ENCODE measurements at places on chromosomes 1 and 21.
A peak's percentile ranks its signal among the peaks of the same experiment; 100 is the strongest.

- DNase-seq, result peak; percentile 45
These were observed 657 bp upstream of the HNRNPU start for GRCh38 chr1:244865028-244865371.

GRCh38 chr1:91499346-91499745 is 1.3 kb upstream of the CDC7 start:
- DNase-seq, result no peak

DNA sequence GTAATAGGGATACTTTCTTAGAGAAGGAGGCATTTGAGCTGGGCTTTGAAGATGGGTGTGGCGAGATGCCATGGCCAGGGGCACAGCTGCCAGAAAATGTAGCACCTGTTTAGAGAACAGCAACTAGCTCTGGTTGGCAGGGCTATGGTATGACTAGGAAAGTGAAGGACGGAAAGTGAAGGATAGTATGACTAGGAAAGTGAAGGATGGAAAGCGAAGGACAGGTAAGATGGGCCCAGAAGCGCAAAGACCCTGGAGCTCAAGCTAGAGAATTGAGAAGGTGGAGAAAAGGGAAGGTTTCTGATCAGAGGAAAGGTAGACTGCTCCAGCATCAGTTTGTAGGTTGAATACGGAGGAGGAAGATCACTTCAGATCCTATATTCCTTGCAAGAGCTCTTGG is 205.4 kb downstream of the SLC35F3 start:
- DNase-seq, result no peak

DNA sequence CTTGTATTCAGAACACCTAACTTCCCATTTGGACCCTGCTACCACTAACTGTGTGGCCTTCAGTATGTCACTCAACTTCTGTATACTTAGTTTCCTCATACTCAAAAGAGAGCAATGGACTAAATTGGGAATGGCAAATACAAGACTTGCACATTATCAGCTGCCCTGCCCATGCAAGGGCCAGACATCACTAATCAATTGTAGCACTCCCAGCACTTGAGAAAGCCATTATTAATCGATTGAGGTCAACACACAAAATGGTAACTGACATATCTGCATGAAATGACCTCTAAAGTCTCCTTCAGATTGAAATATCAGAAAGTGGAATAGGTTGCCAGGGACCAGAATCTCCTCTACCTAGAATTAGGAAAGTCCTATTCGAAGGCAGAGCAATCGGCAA is 59.2 kb downstream of the MT1HL1 start:
- DNase-seq, result no peak

- no peak for DNase-seq
These were observed 74.2 kb upstream of the QSOX1 start for GRCh38 chr1:180080439-180080838.

- DNase-seq, result no peak
These were observed 16.6 kb downstream of the NUDC start for GRCh38 chr1:26938004-26938658.

DNA sequence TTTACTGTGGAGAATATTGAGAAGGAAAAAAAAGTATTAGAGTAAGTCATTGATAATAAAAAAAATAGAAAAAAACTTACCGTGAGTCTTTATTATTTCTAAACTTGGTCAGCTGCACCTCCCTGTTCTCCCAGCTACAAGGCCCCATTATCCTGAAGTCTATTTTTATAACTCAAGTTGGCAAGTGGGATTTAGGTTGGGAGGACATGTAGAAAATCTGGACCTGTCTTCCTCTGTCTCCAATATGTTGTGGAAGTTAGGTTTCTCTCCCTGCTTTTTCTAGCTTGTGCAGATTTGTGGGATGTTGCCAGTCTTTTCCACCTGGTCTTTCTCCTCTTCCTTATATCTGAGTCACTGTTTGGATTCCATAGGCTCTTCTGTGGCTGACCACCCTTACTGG is 361.4 kb downstream of the HLX start:
- DNase-seq, result no peak

DNA sequence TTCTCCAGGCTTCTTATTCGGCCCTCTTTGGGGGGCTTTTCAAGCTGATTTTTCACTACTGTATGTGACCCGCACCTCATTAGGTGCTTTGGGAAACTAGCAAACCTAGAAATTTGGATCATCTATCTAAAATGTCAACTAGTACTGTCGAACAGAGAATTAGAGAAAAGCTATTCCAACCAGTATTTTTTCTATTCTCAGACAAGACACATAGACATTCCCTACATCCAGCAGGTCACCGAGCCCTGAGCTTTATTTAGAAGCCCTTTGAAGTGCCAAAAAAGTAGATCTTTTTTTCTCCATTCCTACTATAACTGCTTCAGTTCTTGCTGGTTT is 310 bp upstream of the SSR2 start:
- DNase-seq, result no peak

GRCh38 chr1:187734427-187734826 is 905.7 kb downstream of the PLA2G4A start:
- no peak for DNase-seq

GRCh38 chr1:2080140-2080539 is 29.9 kb downstream of the PRKCZ start:
- DNase-seq, result no peak

DNA sequence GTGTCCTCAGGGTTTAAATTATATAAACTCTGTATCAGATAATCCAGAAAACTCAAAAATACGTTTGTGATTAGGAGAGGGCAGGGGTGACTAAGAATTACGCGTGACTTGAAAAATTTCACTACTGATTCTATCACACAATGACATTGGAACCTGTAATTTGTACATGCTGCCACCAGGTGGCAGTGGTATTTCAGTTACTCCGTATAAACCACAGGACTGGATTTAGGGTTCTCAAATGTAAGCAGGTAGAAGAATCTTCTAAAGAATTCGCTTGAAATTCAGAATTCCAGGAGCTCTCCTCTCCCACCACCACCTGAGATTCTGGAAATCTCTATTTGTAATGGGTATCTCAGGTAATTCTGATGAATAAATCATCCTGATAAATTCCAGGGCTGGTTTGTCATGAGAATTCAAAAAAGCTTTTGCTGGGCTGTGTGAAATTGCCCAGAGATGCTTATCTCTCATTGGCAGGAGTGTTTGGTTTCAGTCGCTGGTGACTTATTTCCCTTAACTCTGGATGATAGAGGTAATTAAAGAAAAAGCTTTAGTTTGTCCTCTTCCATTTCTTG is 1.7 kb upstream of the KRTAP7-1 start:
- no peak for DNase-seq

DNA sequence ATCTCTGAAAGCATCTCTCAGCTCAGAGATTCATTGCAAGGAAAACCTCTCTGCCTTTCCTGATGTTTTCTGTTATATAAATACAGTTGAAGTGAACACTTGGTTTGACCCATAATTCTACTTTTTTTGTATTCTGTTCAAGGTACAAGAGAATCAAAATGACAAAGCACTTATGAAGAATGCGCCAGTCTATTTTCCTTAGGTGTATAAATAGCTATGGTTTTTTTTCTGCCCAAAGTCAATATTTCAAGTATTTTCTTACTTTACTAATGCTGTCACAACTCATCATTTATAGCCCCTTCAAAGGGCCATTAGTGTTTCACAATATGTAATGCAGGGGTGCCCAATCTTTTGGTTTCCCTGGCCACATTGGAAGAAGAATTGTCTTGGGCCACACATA is 142.5 kb upstream of the C1orf105 start:
- no peak for DNase-seq

- no peak for DNase-seq
These were observed 37.3 kb upstream of the CSF3R start for GRCh38 chr1:36520056-36520455.

GRCh38 chr1:74592580-74593355 is 80.4 kb upstream of the LRRC53 start:
- DNase-seq, result no peak

DNA sequence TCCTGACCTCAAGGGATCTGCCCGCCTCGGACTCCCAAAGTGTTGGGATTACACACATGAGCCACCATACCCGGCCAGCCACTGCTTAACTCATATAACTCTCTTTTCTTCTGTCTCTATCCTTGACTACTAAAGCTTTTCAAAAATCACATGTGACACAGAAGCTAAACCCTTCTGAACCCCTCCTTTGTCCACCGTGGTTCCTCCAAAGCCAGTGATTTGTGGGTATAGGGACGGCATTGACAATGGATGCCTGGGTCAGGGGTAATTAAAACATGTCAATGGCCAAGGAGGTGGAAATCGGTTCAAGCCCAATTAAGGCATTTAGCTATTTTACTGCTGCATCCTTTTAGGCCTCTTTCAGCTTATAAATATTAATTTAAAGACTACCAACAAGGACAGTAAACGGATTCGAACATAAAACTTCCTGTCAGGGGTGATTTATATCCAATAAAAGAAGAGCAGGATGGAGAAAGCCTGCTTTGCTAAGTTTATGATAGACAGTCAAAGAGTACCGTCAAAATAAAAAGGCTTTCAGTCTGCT is 242.3 kb downstream of the GPATCH2 start:
- DNase-seq, result no peak

- no peak for DNase-seq
These were observed 25.9 kb downstream of the UTP25 start for GRCh38 chr1:209853676-209854075.

- no peak for DNase-seq
These were observed 3.1 kb upstream of the CD2 start for GRCh38 chr1:116751146-116751545.

GRCh38 chr1:197685785-197686184 is 89.5 kb downstream of the DENND1B start:
- no peak for DNase-seq

DNA sequence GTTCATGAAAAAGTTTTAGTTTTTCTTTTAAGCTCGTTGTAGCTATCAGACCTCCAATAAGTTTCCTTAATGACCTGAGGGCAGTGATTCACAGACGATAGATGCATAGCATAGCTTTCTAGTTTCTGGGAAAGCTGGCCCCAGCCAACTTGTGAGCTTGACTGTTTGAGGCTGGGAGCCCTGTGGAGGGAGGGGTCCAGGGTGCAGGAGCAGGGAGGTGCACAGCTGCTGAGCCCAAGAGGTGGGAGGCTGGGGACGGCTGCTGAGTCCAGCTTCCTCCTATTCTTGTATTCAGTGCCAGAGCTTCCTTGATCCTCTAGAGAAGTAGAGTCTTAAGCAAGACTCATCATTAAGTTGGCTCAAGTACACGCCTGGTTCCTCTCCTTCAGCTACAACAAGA is 11.0 kb upstream of the AVPR1B start:
- DNase-seq, result no peak

DNA sequence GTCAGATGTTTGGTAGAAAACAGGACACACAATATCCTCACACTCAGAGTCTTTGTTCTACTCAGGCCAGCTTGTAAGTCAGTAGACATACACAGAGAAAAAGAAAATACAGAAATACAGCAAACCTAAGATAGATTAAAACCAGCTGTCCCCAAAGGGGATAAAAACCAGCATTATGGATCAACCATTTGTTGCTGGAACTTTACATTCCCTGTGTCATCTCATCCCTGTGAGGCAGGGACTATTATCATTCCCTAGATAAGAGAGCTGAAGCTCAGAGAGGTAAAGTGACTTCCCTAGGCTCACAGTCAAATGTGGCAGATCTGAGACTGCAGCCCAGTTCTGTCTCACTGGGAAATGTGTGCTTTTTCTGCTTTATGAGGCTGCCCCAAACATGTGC is 80.7 kb downstream of the DMRTA2 start:
- DNase-seq, result no peak

DNA sequence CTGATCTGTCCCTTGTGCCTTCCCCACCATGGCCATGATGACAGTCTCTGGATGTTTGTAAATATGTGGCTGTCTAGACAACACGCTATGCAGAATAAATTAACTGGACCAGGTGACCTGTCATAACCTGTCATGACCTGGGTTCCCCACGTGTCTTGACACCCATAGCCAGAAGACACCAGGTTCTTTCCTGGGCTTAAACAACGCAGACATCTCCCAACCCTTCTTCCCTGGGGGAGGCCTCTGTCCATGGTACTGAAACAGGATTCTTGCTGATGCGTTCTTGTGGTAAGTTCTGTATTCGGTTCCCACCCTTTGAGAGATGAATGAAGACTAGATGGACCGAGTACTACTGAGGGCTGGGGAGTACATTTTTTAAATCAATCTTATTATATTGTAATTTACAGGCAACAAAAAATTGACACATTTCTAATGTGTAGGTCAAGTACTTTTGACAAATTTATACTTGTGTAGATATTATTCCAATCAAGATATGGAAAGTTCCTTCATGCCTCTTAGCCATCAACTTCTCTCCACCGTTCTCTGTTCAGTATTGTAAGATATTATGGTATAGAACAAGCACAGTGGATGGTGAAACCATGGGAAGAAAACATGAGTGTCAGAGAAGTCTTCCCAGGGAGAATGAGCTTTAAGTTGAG is 738.8 kb downstream of the PTPRU start:
- DNase-seq, result peak; percentile 59

DNA sequence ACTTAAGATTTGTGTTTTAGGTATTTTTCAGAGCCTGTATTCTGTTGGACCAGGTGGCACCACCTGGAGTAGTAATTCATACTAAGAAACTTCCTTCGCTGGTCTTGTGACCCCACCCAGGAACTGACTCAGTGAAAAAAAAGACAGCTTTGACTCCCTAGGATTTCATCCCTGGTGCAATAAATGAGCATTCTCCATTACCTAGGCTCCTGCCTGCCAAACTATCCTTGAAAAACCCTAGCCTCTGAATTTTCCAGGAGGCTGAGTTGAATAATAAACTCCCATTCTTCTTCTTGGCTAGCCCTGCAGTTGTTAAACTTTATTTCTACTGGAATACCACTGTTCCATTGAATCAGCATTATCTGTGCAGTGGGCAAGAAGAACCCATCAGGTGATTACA is 10.6 kb upstream of the RGS18 start:
- peak; percentile 54 for DNase-seq

DNA sequence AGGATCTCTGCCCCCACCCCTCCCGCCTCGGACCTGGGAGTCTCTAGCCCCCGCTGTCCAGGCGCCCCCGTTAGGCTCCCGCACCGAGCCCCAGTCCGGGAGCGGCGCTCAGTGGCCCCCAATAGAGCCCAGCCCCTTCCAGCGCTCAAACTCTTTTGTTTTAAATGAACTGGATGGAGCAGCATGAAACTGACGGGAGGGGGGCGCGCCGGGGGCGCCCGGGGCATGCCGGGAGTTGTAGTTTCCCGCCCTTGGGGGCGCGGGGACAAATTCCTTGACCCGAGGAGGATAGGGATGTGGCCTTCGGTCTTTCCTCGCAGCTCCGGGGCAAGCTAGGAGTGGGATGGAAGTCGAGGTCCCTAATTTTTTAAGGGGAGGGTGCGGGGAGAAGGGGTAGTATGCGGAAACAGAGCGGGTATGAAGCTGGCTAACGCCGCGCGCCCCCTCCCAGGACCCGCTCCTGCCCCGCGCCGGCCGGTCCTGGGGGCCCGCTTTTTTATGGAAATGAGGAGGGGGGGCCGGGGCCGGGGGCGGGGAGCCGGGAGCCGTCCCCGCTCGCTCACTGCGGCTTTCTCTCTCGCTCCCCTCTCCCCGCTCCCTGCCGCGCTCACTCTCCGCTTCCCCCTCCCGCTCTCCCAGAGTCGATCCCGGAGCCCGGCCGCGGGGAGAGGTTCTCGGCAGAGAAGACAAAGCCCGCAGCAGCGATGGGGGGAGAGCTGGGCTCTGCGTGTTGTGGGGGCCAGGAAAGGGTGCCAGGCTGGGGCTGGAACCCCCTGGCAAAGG is at the start of gene MEX3A:
TSS of gene MEX3A (minus strand) at position 157 of the 783 bp plus-strand sequence. CDS start 467 bp downstream, outside the sequence.
- peak; percentile 83 for DNase-seq

Data from fibroblast of skin of right biceps (primary cell).